Inflammatory macrophage treated with lipopolysaccharide for 1 hour (primary cell): ENCODE measurements at places on chromosomes 5 and 9.

DNA sequence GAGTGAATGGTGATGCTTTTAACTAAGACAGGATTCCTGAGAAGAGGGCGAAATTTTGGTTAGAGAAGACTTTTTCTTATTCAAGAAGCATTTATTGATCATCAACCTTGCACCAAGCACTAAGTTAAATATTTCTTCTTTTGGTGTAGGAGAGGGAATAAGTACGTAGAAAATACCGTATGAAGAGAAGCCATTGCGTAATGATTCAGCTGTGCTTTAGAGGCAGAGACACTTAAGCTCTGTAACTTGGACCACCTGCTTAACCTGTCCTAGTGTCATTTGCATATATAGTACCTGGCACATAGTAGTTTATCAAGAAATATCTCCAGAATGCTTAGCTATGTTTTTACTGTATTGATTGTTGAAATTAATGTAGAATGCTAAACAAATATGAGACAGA is 430.9 kb upstream of the ZNF608 start:
- DNase-seq = no peak

DNA sequence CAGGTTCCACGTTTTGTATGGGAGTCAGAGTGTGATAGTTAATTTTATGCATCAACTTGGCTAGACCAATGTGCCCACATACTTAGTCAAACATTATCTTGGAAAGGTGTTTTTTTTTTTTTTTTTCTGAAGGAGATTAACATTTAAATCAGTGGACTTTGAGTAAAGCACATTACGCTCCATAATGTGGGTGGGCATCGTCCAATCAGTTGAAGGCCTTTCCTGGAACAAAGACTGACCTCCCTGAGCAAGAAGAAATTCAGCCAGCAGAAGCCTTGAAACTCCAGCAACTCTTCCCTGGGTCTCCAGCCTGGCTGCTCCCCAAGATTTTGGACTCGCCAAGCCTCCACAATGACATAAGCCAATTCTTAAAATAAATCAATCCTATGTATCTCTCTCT is 711.4 kb downstream of the MTRR start:
- no peak for DNase-seq

DNA sequence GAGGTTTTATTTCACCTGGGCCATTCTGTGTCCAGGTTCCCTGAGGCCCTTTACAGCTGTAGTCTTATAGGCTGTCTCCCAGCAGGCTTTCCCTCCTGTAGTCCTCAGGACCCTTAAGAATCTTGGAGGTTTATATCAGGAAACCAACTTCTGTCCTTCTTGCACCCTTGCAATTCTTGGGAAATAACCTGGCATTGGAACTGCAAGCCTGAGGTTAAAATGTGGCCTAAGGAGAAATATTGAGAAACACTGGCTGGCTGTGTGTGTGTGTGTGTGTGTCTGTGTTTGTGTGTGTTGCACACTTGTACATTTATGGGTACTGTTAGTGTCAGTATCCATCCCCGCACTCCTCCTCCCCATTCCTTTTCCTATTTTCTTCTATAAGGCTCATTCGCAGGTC is 168.9 kb downstream of the PAPPA start:
- DNase-seq = no peak

- DNase-seq = no peak
Measured at GRCh38 chr9:109016132-109016531, 2.8 kb upstream of the CTNNAL1 start.

GRCh38 chr5:133611357-133612248 is 738 bp downstream of the FSTL4 start:
- no peak for DNase-seq

DNA sequence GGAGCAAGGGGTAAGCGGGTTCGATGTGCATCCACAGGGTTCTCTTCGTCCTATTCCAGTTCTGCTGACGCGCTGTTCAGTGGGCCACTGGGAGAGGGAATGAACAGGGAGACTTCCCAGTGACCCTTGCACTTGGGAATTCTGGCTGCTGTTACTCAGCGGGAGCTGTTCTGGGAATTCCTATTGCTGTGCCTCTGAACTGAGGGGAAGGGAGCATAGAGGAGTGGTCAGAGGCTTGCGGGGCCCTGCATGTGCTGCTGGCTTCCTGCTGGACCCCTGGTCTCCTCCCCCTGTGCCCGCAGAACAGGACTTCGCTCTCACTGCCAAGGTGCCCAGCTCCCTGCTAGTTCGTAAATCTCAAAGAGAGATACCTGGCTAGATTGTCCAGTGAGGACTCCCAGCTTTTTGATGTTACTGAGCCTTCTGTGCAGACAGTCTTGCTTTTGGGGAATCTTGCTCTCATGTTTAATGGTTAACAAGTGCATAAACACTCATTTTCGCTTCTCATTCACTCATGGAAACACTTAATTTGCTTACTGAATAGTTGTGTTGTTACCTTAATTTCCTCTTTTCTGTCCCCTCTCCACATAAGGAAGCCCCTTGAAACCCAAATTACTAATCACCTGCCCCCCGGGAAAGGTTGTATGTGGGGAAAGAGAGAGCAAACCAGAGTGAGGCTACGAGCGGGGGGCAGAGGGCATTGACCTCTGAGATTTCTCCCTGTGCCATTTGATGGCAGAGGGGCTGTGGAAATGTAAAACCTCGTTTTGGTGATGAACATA is 5.9 kb downstream of the TRIO start:
- no peak for DNase-seq

DNA sequence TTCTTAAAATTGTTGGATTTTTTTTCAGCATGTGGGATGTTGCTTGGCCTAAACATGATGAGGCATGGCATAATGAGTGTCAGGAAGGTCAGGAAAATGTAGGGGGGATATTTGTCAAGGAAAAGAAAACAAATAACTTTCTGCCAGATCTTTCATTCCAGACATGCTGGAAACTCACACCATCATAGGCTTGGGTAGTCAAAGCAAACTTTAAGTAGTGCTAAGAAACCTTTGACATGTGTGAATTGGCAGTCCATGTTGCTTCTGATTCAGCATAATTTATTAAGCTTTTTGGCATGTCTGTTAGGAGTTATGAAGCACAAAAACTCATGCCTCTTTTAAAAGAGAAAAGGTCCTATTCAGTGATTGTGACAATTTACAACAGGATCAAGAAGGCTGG is 61.3 kb upstream of the MTAP start:
- no peak for DNase-seq

DNA sequence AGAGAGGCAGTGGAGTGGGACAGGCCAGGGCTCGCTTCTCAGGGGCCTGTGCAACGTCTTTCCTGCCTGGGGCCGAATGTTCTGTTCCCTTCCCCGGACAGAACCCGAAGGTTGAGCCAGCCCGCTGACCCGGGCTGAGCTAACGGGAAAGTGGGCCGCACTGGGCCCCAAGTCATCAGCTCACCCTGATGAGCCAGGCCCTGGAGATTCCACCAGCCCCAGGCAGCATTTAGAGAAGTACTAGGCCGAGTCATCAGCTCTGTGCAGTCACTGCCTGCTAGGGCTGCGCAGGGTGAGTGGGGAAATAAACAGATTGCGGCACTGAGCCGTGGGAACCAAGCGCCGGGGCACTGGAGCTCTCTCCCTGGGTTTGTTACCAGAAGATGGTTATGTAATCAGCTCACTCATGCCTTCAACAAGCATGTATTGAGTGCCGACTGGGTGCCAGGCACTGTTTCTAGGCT is 29.1 kb upstream of the DUSP1 start:
- DNase-seq = peak; percentile 100

- DNase-seq = peak; percentile 6
Measured at GRCh38 chr9:1978941-1979340, 36.2 kb upstream of the SMARCA2 start.

DNA sequence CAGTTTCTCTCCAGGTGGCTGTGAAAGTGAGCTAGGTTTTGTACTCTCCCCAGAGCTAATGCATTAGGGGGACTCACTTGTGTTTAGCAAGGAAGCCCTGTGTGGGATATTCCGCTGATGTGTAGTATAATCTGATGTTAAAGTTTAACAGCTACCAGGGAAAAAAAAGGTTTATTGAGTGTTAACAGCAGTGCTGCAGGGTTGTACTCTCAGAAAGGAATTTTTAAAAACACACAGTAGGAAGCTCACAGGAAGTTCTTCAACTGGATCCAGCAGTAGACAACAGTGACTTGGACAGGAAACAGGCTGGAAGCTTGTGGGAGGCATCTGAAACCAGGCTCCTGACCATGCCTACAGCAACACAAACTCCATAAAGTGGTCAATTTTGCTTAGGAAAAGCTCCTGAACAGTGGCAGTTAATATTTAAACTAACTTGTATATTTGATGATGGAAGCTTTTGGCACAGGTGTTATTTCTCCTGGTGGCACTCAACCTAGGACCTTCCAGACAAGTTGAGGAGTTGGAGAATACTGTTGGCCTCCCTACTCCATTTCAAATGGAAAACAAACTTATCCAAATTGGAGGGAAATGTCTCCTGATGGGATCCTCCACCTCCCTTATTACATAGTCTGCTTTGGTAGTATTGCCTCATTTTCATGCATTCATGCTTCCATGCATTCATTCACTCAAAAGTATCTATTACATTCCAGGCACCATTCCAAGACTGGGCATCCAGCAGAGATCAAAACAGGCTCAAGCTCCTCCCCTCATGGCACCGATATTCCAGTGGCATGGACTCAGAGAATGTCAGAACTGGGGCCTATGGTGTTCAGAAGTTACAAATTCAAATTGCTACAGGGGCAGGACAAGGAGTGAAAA is 54.7 kb downstream of the FOXD1 start:
- no peak for DNase-seq

DNA sequence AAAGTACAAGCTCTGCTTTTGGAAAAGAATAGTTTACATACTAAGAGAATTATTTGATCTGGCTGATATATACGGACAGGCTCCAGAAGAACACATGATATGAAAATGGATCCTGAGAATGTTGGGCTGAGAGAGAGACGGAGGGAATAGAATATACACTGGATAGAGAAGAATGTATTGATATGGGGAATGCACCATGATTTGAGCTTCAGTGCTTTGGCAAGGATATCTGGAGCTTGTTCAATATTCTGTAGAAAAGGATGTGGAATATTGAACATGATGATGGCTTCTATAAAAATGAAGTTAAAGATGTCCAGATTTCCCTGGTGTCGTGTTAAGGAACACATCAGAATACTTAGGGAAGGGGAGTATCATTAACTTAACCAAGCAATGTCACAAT is 280.5 kb upstream of the VLDLR start:
- DNase-seq = no peak

DNA sequence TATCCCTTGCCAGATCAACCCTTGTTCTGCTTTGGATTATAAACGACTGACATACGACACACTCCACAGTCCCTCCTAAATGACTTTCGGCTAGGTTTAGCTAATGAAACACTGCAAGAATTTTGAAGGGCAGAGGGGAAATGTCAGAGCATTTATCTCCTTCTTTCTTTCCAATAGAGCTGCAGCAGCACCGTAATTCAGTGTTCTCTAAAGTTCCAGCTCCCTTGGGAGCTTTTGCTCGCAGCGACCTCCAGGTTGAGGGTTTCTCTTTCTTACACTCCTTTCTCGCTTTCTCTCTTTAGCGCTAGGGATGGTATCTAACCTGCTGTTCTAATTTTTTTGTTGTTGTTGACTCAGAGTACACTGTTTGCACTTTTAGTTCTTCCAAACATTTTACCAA is 467.1 kb upstream of the ST8SIA4 start:
- DNase-seq = no peak
